ENCODE measurements at places on chromosomes 16 and 17. TPM values are rescaled to one million over a fixed set of nuclear protein-coding genes. Genes with fewer than 3 reads are reported as not detected.

Gene CRYM
- 0.33 TPM for total RNA-seq

Gene RAB26
- total RNA-seq, result 0.28 TPM

Gene TNS4
- total RNA-seq, result 0.19 TPM

Gene RASD1
- 13.0 TPM for total RNA-seq

Data from thymus (tissue), 14 donors.